CD4-positive, alpha-beta T cell treated with Interleukin-4 for 1 hour (primary cell): ENCODE measurements at places on chromosomes 3 and 15.

- DNase-seq: no peak
Measured at GRCh38 chr3:126137490-126138130, 42.8 kb downstream of the ALDH1L1 start.

DNA sequence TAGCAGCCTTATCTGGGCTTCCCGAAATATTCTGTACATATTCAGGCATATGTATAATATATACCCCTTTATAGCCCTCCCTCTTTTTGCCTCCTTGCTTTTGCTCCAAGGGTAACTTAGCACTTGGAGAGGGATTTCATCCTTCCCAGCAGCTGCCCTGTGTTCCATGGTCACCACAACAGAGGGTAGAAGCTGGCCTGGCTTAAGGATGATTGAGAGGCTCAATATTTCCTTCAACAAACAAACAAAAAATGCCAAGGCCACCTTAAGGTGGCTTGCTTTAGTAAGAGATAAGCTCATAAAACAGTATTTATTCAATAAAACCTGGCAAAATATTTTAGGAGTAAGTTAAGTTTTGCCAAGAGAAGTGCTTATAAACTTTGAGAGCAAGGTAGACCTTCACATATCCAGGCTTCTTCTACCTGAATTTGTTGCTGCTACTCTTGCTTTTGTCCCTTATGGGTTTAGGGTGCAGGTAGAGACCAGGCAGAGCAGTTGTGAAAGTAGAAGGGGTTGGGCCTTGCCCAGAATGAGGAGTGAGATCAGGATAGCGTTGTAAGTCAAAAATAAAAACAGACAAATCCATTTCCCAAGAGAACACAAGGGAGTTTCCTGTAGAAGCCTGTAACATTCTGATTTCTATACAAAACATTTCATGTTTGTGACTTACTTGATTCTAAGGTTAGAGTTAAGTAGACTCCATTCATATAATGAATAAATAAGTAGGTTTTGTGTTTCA is 52.7 kb upstream of the ATOSA start:
- DNase-seq: no peak

DNA sequence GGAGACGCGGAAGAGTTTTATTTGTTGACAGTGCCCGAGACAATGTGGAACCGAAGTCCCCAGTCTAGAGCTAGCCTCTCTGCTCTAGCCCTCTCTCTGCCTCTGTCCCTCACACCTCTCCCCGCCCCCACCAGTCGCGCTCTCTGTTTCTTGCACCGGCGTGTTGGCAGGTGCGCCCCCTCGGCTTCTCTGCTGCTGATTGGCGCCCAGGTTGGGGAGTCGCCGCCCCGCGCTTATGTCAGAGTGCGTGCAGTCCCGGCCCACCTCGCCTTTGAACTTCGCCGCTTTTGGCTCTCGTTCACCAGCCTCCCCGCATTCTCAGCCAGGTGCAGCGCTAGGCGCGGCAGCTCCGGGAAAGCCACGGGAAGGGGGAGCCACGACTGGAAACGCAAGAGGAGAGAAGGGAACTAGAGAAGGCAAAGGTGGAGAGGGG is at the start of gene SOX14:
Gene SOX14, plus strand, starts transcription at position 315 of the 433 bp plus-strand sequence. CDS start 470 bp downstream, outside the sequence.
- no peak for DNase-seq

- DNase-seq: no peak
Measured at GRCh38 chr3:28867836-28868235, 413.0 kb upstream of the RBMS3 start.

DNA sequence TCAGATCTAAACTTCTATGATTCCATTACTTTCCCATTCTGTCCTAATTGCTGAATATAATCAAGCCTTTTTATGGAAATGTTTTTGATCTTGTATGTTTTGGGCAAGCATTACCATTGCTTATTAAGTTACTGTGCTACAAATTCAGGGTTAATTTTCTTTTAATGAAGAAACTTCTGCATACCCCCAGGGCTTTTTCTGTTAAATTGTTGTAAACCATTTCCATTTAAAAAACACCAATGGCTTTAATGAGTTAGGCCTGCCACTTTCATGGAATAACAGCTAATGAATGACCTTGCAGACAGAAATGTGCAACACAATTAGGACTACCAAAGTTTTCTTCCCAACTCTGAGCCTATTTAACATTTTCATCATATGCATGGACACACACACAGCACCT is 150.0 kb downstream of the DIPK2A start:
- DNase-seq: no peak

- no peak for DNase-seq
Measured at GRCh38 chr3:148631124-148631903, 66.4 kb upstream of the AGTR1 start.

DNA sequence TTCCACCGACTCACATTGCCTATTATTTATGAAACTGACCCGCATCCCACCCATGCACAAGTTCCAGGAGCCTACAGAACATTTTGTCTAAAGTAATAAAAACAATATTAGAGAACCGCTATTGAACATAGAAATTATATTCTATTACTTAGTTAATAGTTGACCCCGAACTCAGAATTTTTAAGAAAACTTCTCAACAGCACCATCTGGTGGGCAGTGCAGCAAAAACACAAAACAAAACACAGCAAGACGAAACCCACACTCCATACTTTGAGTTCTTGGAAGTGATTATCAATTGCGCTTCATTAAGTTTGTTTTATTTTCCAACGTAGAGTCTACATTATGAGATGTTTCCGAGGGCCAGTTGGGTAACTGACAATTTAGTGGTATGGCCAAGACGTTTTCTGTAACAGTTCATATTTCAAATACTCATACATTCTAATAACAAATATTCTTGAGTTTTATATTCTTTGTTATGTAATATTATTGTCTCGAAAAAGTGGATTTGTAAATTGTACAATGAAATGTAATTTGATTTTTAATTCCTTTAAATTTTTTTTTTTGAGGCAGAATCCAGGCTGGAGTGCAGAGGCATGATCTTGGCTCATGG is 24.0 kb upstream of the C3orf70 start:
- DNase-seq: no peak

GRCh38 chr15:58369261-58369701 is 62.5 kb upstream of the LIPC start:
- DNase-seq: no peak

GRCh38 chr15:52180196-52180835 is 10.9 kb downstream of the GNB5 start:
- DNase-seq: peak; percentile 72

DNA sequence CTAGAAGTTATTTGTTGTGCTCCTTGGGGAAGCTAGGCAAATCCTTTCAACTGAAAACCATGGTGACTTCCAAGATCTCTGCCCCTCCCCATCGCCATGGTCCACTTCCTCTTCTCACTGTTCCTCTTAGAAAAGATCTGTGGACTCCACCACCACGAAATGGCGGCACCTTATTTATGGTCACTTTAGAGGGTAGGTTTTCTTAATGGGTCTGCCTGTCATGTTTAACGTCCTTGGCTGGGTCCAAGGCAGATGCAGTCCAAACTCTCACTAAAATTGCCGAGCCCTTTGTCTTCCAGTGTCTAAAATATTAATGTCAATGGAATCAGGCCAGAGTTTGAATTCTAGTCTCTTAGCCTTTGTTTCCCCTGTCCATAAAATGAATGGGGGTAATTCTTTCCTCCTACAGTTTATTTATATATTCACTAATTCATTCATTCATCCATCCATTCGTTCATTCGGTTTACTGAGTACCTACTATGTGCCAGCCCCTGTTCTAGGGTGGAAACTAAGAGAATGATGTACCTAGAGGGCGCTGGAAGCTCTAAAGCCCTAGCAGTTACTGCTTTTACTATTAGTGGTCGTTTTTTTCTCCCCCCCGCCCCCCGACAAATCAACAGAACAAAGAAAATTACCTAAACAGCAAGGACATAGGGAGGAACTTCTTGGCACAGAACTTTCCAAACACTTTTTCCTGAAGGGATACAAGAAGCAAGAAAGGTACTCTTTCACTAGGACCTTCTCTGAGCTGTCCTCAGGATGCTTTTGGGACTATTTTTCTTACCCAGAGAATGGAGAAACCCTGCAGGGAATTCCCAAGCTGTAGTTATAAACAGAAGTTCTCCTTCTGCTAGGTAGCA is 657 bp downstream of the PATL2 start:
- peak; percentile 82 for DNase-seq

DNA sequence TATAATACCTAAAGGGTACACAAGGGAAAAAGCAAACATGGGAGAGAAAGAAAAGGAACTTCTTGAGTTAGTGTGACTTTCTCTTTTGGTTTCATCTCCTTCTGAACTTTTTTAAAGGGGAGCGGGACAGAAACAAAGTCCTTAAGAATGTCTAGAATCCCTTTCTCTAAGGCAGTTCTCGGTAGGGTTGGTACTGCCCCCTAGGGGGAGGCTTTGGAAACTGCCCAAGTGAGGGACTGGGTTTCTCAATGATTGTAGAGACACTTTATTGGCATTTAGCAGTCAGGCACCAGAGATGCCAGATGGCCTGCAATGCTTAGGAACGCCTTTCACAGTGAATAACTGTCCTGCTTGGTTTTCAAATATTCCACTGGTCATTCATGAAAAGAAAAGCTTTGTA is 172.7 kb downstream of the WDR72 start:
- DNase-seq: no peak

- no peak for DNase-seq
Measured at GRCh38 chr3:134707908-134708597, 57.2 kb upstream of the KY start.

GRCh38 chr3:177329854-177330253 is 132.6 kb upstream of the TBL1XR1 start:
- no peak for DNase-seq

- DNase-seq: no peak
Measured at GRCh38 chr15:85555875-85556617, 175.6 kb downstream of the AKAP13 start.

- DNase-seq: peak; percentile 14
Measured at GRCh38 chr15:99452728-99453636, 112.8 kb upstream of the MEF2A start.

- no peak for DNase-seq
Measured at GRCh38 chr15:49313650-49314049, 109.4 kb upstream of the FGF7 start.

- DNase-seq: peak; percentile 75
Measured at GRCh38 chr15:73700041-73700842, 16.1 kb downstream of the CD276 start.

DNA sequence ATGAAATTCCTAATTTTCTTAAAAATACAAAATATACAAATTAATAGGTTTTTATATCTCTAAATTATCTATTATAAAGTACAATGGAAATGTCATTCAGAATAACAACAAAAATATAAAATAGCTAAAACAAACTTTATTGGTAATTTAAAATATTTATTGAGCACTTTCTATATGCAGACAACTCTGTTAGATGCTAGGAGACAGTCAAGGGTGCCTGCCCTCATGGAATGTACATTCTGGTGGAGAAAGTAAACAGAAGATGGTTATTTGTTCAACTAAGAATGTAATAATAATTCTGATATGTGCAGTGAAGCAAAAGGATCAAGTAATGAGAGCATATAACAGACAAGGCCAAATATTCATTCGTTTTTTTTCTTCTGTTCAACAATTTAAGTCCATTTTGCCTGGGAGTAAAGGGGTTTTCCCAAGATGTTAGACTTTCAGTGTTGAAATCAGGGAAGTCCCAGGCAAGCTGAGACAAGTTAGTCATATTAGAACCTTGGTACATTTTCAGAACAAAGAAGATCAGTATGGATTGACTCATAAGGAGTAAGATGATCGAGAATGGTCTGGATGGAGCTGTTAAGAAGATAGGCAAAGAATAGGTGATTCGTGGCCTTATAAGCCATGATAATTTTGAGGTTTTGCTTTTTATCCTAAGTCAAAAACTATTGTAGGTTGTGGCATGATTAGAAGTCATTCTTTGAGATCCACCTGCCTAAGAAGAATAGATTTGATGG is 150.2 kb upstream of the MLF1 start:
- no peak for DNase-seq

- no peak for DNase-seq
Measured at GRCh38 chr15:101175401-101175800, 76.4 kb downstream of the CHSY1 start.

- no peak for DNase-seq
Measured at GRCh38 chr3:78402720-78403119, 1362.8 kb downstream of the ROBO2 start.

DNA sequence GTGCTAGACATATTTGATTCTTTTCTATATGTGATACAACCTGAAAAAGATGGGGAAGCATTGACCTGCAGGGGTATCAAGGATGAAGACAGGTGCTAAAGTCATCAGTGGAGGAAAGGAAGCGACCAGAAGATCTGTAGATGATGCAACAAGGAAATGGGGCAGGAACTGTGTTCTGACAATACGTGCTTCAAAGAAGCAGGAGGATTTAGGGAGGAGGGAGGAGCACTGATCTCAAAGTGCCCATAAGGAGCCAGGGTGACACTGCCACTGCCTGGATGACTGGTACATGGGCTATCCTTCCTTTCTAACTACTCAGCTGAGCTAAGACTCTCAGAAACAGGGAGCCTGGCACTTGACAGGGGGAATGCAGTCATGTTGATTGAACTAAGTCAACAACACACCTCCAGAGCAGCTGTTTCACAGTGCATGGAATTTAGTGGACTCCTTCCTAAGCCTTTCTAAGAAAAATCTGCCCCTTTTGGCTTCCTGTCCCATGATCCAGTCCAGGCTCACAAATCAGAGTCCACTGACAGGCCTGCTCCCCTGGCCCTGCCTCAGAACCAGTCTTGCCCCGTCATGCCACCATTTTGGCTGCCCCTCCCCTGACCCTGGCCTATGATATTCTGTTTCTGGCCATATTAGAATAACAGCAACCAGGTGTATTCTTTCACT is 12.0 kb downstream of the LYSMD4 start:
- no peak for DNase-seq

- DNase-seq: no peak
Measured at GRCh38 chr3:16126634-16127033, 47.8 kb upstream of the GALNT15 start.

DNA sequence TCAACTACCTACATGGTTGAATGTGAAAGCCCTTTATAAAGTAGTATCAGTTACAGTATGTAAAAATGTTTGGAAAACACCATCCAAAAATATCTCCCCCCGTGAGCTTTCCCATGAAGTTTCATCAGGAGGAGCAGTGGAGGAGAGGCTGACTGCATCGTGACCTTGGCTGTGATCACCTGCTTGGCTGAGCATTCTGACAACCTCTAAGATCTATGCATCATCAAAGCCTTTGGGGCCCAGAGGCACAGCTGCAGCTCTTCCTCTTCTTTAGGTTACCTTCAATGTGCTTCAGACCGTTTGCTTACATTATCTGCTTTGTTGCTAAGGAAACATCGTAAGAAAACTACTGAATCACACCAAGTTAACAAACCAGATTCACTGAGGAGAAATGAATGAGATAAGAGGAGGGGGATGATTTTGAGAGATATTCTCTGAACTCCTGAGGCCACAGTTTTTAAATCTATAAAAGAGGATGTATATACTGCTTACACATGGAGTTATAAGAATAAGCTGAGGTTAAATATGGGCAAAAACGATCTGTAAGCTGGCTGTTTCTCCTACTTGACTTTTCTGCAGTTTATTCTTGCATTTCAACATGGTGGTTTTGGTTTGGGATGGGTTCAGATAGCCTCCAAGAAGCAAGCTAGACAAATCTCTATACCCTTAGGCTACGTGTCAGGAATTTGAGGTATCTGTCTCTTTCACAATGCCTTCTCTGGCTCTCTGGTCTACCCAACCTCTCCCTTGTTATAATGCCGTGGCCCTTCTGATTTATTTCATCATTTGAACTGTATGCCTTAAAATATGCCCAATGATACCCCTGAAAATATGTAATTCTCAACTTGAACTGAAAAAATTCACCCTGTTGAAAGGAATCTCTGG is 4.0 kb downstream of the GCSAM start:
- peak; percentile 84 for DNase-seq
